ENCODE measurements at places on chromosomes 7 and 10.

- no peak for DNase-seq
Observed at GRCh38 chr7:123709525-123709924, 39.3 kb downstream of the WASL start.

DNA sequence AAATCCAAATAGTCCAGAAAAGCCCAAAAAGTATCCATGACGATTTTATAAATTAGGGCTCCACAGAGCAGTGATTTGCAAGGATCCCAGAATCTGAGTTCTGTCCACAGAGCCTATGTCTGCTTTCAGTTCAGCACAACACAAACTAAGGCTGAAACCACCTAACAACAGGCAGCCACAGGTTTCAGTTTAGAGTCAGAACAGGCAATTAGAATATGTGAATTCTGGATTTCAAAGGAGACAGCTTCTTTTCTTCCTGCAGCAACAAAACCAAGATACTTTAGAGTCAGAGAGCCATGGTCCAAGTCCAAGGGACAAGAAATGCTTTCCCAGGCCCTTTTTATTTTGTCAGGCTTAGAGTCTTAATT is 23.6 kb downstream of the IFIT3 start:
- no peak for DNase-seq

- peak; percentile 89 for DNase-seq
Observed at GRCh38 chr7:130079846-130080394, 9.6 kb downstream of the KLHDC10 start.

- no peak for DNase-seq
Observed at GRCh38 chr7:19362099-19362498, 216.9 kb upstream of the FERD3L start.

GRCh38 chr7:20963556-20964280 is 177.0 kb upstream of the SP8 start:
- DNase-seq = no peak

GRCh38 chr10:60230892-60231291 is 158.8 kb downstream of the ANK3 start:
- DNase-seq = peak; percentile 31

DNA sequence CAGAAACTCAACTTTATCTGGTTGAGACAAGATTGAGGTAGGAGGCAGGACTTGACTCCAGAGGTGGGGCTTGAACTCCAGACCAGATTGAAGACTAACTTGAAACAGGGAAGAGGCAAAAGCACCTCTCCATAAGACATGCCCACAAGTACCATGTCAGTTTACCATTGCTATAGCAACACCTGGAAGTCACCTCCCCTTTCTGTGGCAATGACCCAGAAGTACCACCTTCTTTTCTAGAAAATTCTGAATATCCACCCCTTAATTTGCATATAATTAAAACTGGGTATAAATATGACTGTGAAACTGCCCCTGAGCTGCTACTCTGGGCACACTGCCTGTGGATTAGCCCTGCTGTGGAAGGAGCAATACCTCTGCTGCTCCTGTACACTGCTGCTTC is 4.9 kb upstream of the TOMM7 start:
- DNase-seq = no peak

- DNase-seq = no peak
Observed at GRCh38 chr7:37663693-37664092, 19.9 kb upstream of the GPR141 start.

DNA sequence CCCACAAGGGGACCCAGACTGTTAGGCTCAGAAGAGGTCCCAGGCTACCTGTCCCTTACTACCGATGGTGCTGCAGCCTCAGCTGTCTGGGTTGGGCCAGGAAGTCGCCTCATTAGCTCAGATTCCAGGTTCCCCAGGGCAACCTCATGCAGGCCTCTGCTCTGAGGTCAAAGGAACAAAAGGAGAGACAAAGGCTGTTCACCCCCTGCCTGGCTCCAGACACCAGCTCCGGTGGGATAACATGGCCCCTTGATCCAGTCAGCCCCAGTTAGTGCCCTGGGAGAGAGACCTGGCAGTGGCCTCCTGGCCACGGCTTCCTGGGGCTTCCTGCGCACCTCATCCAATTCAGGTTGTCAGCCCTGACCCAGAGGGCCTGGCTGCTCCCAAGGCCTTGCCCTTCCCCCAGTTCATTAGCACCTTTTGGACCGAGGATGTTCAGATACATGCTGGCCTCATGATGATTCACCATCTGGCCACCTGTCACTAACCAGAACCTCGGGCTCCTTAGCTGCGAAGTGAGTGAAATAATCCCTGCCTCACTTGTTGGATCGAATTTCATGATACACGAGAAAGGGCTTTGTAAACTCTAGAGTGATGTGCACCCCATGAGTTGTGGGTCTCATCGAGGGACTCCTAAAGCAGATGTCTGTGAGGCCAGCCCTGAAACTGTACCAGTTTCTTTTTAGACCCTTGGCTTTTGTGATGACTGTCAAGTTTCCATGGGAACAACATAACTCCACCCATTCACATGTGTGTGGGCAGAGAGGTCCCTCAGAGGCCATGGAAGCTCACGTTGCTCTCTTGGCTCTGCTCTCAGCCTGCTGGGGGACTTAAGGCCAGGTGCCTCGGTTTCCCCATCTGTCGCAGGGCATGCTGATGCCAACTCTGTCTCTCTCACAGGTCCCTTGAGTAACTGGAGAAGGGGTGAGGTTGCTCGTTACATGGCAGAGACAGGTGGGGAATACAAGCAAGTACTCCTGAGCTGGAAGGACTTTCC is 79.5 kb upstream of the PCBD1 start:
- no peak for DNase-seq

- DNase-seq = no peak
Observed at GRCh38 chr7:20290505-20291111, 40.1 kb upstream of the ITGB8 start.

Measured in trophoblast cell (in vitro differentiated cells and primary cell).